ENCODE measurements at places on chromosomes 16 and 17. TPM values are rescaled to one million over a fixed set of nuclear protein-coding genes. Genes with fewer than 3 reads are reported as not detected.

The SPATA22 gene
- not detected for total RNA-seq

DNA sequence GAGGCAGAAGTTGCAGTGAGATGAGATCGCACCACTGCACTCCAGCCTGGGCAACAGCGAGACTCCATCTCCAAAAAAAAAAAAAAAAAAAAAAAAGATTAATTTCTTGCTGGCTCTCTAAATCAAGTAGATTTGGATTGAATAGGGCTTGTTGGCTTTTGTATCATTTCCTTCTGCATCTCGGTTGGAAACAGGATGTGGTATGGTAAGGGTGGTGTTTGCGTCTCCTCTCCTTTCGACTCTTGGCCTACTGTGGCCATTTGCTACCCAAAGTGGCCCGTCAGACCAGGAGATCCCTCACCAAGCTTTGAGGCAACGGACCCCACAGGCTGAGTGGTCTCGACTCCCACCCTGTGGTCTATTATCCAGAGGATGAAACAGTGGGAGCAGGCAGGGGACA, 168.0 kb upstream of the IRX3 start:
- no peak overlapping the region for H3K27ac ChIP-seq
- H3K27me3 ChIP-seq: no peaks in the 10 kb centered on the region
- no peaks in the 10 kb centered on the region for H3K4me1 ChIP-seq

- peaks cover 1% of the 10 kb centered on the region for H3K4me1 ChIP-seq
- no peaks in the 10 kb centered on the region for H3K36me3 ChIP-seq
- H3K27ac ChIP-seq: no peak overlapping the region
- DNase-seq: no peak
- no peak overlapping the region for H3K4me3 ChIP-seq
These were observed 10.5 kb upstream of the PRR35 start for GRCh38 chr16:549544-550263.

DNA sequence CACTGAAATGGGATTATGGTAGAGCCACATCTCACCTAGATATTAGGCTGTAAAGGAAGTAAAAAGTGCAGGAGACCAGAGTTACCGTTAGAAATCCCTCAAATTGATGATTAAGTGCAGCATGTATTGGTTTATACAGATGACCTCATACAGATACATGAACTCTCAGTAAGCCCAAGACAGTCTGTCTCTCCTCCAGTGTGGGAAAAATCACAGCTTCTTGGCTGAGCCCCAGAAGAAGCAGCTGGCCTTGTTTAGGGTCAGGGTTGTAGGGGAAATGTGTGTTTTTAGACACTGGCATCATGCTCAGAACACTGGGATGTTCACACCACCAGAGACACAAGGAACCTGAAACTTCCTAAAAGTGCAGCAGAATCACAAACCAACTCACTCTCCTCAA, 135.9 kb downstream of the KATNIP start:
- H3K27me3 ChIP-seq: no peaks in the 10 kb centered on the region
- no peak overlapping the region for H3K27ac ChIP-seq
- no peak overlapping the region for H3K4me3 ChIP-seq
- no peaks in the 10 kb centered on the region for H3K4me1 ChIP-seq

GRCh38 chr17:4900231-4901107, 1.1 kb downstream of the C17orf107 start:
- no peak overlapping the region for H3K4me3 ChIP-seq
- H3K27ac ChIP-seq: no peak overlapping the region
- H3K27me3 ChIP-seq: peaks cover 15% of the 10 kb centered on the region
- no peaks in the 10 kb centered on the region for H3K36me3 ChIP-seq
- H3K4me1 ChIP-seq: peaks cover 20% of the 10 kb centered on the region

DNA sequence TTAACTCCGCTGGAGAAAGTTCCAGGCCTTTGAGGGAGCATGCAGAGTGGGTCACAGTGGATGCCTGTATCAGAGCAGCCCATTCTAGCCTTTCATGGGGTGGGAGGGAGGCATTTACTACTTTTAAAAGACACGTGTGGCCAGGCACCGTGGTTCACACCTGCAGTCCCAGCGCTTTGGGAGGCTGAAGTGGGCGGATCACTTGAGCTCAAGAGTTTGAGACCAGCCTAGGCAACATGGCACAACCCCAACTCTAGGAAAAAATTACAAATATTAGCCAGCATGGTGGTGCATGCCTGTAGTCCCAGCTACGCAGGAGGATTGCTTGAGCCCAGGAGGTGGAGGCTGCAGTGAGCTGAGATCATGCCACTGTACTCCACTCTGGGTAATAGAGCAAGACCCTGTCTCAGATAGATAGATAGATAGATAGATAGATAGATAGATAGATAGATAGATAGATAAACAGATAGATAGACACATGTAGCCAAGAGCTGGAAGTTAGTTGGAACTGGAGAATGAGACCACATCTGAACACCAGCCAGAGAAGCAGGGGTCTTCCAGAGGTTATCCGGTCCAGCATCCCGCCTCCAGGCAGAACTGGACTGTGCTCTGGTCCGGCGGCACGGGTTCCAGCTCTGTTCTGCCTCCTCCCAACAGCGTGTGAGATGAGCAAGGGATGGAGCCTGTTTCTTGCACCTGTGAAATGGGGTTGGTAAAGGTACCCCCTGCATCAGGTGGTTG, 3.6 kb downstream of the ADCY7 start:
- H3K27me3 ChIP-seq: no peaks in the 10 kb centered on the region
- no peak for DNase-seq

DNA sequence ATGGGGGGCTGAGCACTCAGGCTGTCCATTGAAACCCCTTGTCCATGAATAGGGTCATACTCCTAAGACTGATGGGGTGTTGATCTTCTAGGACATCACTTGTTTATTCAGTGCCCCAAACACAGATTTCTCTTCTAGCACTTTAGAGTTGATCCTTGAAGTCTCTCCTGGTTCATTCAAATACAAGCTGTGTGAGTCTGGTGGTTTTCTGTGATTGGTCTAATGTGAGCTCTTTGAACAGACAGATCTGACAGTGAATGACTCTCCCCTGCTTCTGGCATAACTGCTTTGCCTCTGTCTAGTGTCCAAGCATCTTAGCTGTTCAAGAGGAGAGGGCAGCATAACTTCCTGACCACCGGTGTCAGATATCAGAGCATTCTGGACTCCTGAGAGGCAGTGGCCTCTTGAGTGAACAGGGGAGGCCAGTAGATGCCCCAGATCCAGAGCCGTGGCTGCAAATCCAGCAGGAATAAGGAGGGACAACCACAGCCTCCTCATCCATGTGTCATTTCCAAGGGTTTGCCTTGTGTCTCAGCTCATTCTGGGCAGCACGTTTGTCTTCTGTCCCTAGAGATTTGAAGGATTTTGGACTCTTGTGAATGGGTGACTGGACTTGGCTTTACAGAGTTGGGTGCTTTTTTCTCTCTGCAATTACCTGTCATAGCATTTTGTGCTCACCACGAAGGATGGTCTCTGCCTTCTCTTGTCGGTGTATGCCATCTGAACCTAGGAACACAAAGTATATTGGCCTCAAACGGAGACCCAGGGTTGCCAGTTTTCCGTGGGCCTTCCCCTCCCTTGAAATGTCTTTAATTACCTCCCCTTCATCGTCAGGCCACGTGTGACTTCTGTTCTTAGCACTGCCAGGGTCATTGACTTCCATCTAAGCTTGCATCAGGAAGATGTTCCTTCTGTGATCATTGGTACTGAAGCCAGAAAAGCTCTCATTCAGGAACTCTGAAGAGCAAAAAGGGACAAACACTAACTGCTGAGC, 13.9 kb upstream of the CLEC18C start:
- H3K4me1 ChIP-seq: no peaks in the 10 kb centered on the region
- DNase-seq: no peak
- H3K36me3 ChIP-seq: peaks cover 62% of the 10 kb centered on the region
- H3K27ac ChIP-seq: no peak overlapping the region
- H3K4me3 ChIP-seq: no peak overlapping the region

DNA sequence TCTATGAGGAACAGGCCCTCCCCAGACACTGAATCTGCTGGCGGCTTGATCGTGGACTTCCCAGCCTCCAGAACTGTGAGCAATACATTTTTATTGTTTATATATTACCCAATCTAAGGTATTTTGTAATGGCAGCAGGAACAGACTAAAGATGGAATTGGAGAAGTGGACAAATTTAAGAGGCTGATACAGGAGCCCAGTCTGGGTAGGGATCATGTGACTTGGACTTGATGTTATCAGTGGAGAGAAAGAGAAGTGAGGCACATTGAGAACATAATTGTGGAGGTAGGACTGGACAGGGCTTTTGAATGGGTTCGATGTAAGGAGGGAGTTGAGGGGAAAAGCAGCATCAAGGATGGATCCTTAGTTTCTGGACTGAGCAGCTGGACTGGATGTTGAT, 93.8 kb downstream of the USP31 start:
- H3K4me3 ChIP-seq: no peak overlapping the region
- peaks cover 28% of the 10 kb centered on the region for H3K27me3 ChIP-seq
- H3K36me3 ChIP-seq: no peaks in the 10 kb centered on the region
- H3K27ac ChIP-seq: no peak overlapping the region

- H3K36me3 ChIP-seq: peaks cover 32% of the 10 kb centered on the region
- no peaks in the 10 kb centered on the region for H3K27me3 ChIP-seq
- no peak for DNase-seq
- peaks cover 14% of the 10 kb centered on the region for H3K4me1 ChIP-seq
- H3K27ac ChIP-seq: no peak overlapping the region
These were observed 16.0 kb downstream of the MMD start for GRCh38 chr17:55405600-55405999.

Data from transverse colon (tissue), 4 donors.